ENCODE measurements at places on chromosomes 11 and 22.

DNA sequence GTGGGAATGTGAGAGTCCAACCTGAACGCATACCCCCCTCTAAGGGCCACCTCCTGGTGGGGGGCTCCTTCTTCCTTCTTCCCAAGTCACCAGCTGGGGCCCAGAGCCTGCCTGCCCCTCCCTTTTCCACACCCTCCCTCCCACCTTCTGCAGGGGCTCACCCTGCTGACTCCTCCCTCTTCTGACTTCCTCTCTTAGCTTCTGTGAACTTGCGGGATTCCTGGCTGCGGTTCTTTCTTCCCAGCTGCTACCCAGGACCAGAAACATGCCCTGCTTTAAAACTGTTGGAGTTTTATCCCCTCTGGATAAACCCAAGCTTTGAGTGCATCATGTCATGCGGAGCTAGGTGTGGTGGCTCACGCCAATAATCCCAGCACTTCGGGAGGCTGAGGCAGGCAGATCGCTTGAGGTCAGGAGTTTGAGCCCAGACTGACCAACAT, 10.2 kb downstream of the LRRC74B start:
- DNase-seq, result no peak

DNA sequence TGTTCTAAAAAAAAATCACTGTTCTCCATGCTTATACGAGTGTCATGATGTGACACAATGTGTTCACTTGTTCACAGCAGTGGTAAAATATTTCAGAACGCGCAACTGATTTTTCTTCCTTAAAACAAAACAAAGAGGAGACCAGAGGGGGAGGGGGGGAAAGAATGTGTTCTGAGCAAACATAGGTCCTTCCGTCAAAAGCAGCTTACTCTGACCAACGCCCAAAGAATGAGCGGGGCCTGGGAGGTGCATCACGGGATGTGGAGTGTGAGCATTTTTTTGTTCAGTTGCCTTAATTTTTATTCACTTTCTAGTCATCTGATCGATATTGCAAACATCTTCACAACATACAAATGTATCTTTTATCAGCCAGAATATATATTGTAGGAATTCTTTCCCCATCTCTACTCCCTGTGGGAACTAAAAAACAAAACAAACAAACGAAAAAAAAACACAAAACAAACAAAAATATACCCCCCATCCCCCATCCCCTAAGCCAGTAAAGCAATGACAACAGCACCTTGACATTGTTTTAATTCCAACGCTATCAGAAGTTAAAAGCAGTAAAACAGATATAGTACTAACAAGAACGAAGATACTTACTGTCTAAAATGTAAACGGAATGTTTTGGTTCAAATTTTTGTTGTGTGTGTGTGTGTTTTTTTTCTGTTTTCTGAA, 43.3 kb downstream of the BDNF start:
- no peak for DNase-seq

GRCh38 chr11:117316197-117316961, at the start of gene BACE1:
Gene BACE1, minus strand, starts transcription at chr11:117316256. Its CDS starts 461 bp downstream, at chr11:117315795.
- DNase-seq, result no peak

DNA sequence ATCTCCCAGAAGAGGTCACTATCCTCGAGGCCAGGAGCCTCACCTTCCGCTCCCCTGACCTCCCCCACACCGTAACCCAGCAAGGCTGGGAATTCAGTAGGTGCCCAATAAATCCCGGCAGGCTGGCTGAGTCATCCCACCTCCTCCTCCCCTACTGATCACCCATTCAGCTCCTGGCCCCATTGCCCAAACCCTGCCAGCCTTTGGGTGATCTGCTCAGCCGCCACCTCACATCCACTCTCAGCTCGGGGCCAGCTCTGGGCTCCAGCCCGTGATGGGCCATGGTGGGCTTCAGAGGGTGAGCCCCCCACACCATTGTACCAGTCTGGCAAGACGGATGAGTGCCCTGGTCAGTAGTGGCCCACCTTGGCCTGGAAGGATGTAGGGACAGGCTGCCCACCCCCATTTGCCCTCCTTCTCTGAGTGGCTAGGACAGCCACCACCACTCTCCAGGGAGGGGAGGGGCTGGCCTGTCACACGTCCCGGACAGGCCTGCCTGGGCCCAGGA, 8.2 kb downstream of the TRPM5 start:
- DNase-seq, result no peak

- no peak for DNase-seq
Observed at GRCh38 chr11:133070791-133071190, 461.5 kb downstream of the OPCML start.

- no peak for DNase-seq
Observed at GRCh38 chr11:69864686-69865661, 45.8 kb upstream of the FGF3 start.

DNA sequence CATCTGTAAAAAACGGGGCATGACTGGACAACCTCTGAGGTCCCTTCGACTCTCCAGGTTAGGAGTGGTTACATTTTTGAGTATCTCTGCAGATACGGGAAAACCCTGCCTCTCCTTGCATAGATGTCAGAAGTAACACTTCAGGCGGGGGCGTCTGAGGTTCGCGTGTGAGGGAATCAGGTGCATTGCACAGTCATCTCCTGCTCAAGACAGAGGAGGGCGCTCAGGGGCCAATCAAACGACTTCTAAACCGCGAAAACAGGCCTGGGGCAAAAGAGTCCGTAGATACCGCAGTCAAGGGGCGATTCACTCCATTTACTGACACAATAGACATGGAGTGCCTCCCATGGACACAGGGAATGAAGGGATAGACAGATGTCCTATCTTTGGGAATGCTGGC, 31.7 kb downstream of the KIRREL3 start:
- no peak for DNase-seq

GRCh38 chr11:69293087-69293486, 868 bp upstream of the MYEOV start:
- no peak for DNase-seq

GRCh38 chr11:12075822-12076821, 34.3 kb upstream of the MICAL2 start:
- no peak for DNase-seq

- no peak for DNase-seq
Observed at GRCh38 chr22:17910561-17911311, 113.6 kb downstream of the MICAL3 start.

DNA sequence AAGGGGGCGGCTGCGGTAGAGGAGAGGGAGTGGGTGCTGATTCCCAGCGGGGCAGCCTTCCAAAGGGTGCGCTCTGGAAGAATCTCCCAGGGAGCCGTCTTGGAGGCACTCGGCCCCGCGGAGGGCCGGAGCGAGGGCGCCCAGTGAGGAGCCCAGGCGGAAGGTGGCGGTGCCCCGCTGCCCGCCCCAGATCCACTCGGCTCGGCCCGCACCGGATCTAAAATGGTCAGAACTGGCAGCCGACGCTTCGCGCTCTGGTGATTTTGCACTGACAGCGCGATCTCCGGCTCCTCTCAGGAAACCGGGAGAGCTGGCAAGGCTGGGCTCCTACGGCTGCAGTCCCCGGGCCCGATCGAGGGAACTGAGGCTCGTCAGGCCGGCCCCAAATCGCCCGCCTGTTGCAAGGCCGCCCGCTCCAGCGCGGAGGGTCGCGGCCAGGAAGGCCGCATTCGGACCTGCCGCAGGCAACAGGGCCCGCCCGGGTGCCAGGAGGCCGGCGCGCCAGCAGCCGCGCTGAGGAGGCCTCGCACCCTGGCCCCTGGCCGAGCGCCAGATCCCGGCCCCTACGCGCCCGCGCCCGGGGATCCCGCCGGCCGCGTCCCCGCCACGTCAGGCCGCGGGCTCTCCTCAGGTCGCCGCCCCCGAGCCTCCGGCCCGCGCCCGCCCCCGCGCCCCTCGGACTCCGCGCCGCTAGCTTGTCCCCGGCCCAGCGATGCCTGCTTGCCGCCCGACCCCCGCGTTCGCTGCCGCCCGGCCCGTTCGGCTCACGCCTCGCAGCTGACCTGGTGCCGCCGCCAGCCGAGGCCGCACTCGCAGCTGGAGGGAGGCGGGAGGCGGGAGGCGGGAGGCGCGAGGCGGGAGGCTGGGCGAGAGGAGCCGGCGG, at the start of gene KLHL22:
Gene KLHL22 (minus strand): TSS at position 818 of the 883 bp plus-strand sequence. CDS start 6,584 bp downstream, outside the sequence.
- DNase-seq, result no peak

DNA sequence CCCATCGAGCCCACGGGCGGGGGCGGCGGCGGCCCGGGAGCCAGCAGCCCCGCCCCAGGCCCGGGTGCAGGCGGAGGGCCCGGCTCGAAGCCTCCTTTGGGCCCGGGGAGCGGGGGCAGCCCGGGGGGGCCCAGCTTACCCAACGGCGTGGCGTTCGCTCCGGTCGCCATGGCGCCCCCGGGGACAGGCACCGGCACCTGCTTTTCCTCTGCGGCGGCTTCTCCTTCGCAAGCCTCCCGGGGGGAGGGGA, 194 bp downstream of the SF1 start:
- no peak for DNase-seq

- no peak for DNase-seq
Observed at GRCh38 chr11:206526-207207, 532 bp downstream of the BET1L start.

- DNase-seq, result no peak
Observed at GRCh38 chr11:66343176-66343575, 1.7 kb downstream of the BRMS1 start.

- no peak for DNase-seq
Observed at GRCh38 chr11:12567746-12568460, 106.3 kb upstream of the TEAD1 start.

DNA sequence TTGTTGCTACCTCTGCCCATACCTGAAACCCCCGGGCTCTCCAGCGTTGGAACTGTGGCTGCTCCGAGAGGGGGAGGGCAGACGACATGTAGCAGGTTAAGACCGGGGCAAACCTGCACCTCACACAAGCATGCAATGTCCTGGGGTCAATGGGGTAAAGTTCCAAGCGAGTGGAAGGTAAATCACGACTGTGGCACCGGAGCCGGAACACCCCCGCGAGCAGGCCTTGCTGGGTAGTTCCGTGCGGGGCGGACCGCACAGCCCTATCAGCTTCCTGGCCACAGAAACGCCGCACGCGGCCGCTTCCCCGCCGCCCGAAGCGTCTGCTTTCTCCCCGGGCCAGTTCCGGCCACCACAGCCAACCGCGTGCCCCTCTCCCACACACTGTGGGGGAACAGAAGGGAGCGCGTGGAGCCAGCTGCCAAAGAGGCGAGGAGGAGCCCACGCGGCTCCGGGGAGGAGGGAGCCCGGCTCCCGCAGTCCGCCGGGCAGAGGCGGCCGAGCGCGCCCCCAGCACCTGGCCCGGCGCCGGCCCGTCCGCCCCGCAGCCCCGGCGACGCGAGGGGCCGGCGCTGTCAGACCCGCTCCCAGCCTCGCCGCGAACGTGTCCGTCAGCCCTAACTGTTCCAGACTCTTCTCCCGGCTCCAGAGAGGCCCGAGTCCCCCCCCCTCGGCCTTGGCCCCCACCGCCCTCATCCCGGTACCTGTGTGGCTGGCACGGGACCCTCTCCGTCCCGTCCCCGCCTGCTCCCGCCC, 1.6 kb downstream of the SPTBN2 start:
- DNase-seq, result no peak

- DNase-seq, result no peak
Observed at GRCh38 chr11:25441421-25441820, 890.5 kb upstream of the ANO3 start.

- no peak for DNase-seq
Observed at GRCh38 chr22:19082101-19082500, 40.1 kb downstream of the DGCR2 start.

GRCh38 chr11:36273110-36273509, 16.1 kb downstream of the COMMD9 start:
- DNase-seq, result no peak

DNA sequence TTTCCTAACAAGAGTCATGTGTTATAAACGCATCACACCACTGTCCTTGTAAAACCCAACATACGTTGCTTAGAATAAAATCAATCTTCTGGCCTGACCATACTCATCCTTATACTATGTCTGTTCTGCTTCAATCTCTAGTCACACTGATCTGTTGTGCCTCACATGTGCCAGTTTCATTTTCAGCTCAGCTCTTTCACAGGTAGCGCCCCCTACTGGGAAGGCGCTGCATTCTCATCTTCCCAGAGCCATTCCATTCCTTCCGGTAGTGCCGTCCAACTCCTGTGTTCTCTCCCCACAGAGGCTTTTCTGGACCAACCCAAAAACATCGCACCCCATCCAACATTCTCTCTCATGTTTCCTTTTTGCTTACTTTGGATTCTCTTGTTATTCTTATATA, 22.2 kb downstream of the CASP5 start:
- no peak for DNase-seq

GRCh38 chr11:19050281-19050680, 10.2 kb downstream of the MRGPRX2 start:
- DNase-seq, result no peak

- no peak for DNase-seq
Observed at GRCh38 chr11:130872981-130873380, 43.3 kb downstream of the SNX19 start.

GRCh38 chr11:7523416-7524210, 9.8 kb downstream of the PPFIBP2 start:
- no peak for DNase-seq

DNA sequence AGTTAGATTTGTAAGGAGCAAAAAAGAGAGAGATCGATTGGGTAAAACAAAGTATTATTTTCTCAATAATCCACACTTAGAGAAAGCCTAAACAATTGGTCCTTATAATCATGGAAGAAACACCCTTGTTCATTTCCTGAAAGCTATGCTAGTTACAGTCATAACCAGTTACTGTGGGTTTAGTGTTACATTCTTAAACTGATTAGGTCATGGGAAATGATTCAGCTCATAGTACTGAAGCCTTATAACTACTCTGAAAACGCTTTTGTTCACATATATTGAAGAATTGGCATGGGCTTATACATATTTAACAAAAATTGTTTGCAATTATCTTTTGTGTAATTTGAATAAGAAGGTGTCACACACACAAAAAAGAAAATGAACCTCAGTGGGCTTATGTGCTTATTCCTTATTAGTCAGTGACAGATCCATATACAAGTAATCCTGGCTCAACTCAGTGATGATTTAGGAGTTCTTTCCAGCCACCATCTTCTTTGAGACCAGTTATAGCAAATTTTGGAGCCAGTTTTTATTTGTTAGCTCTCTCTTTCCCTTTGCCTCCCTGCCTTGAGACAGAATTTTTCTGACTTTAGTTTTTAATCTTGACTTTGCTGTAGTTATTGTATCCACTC, 198.5 kb upstream of the CTSC start:
- DNase-seq, result no peak

- DNase-seq, result no peak
Observed at GRCh38 chr11:115556984-115557383, 52.8 kb upstream of the CADM1 start.

- no peak for DNase-seq
Observed at GRCh38 chr11:69459848-69460539, 21.5 kb upstream of the LINC01488 start.

GRCh38 chr11:103637295-103637694, 399.1 kb upstream of the DDI1 start:
- DNase-seq, result no peak

Measured in T-helper 22 cell (primary cell).